ENCODE measurements at places on chromosomes 12 and 14. TPM values are rescaled to one million over a fixed set of nuclear protein-coding genes. Genes with fewer than 3 reads are reported as not detected.

Gene ADAMTS20
- not detected for total RNA-seq

Gene MRPS35
- 43.5 TPM for total RNA-seq

Gene LRRK2
- 30.9 TPM for total RNA-seq

Gene ZBTB42
- 3.5 TPM for total RNA-seq

GRCh38 chr14:75784314-75784686, 123.3 kb downstream of the TTLL5 start:
- H3K4me3 ChIP-seq: no peak overlapping the region
- H3K27me3 ChIP-seq: no peaks in the 10 kb centered on the region
- no peak for DNase-seq

DNA sequence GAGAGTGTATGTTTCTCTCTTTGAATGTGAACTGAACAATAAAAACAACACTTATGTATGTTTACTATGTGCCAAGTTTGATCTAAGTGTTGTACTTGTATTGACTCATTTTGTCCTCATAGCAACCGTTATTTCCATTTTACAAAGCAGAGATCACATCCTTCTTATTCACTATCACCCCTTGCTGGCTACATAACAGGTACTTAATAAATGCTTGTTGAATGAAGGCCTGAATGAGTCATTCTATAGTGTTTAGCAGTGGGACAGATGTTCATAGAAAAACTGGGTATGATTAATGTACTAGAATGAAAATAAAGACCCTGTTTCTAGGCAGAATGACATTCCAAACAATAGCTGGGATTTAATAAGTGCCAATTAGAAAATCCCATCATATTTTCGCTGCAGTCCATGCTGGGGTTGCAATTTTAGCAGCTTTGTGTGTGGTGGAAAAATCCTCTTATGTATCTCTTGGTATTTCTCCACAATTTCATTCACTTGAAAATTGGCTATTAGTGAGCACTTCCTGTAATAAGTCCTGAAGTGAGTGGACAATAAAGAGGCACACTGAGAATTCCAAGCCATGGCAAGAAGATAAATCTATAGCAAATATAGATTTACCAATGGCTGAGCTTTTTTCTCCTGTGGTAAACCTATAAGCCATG, 86.0 kb downstream of the FAR2 start:
- DNase-seq: no peak
- no peaks in the 10 kb centered on the region for H3K27me3 ChIP-seq
- no peaks in the 10 kb centered on the region for H3K36me3 ChIP-seq
- H3K27ac ChIP-seq: no peak overlapping the region

DNA sequence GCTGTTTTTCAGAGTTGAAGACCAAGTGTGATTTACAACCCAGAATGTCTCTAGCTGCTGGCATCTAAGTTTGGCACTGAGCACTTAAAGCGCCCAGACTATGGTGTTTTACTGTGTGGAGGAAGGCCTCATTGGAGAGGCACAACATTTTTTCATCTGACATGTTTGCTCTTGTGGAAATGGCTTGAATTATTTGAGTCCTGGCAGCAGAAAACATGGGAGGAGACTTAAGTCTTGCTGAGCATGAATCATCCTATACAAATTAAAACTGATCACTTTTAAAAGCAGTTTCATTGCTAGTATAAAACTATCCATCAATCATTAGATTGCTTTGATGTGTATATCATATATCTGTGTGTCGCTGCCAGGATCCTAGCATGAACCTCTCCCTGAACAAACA, 85.9 kb upstream of the REP15 start:
- no peaks in the 10 kb centered on the region for H3K36me3 ChIP-seq
- H3K27ac ChIP-seq: peak overlapping the region; percentile 58
- peak; percentile 37 for DNase-seq
- H3K4me3 ChIP-seq: no peak overlapping the region
- no peaks in the 10 kb centered on the region for H3K4me1 ChIP-seq

- no peaks in the 10 kb centered on the region for H3K36me3 ChIP-seq
- H3K4me1 ChIP-seq: no peaks in the 10 kb centered on the region
- H3K27me3 ChIP-seq: no peaks in the 10 kb centered on the region
- DNase-seq: no peak
- H3K27ac ChIP-seq: no peak overlapping the region
- H3K4me3 ChIP-seq: no peak overlapping the region
These were observed 12.5 kb downstream of the PRIMA1 start for GRCh38 chr14:93775744-93776143.

DNA sequence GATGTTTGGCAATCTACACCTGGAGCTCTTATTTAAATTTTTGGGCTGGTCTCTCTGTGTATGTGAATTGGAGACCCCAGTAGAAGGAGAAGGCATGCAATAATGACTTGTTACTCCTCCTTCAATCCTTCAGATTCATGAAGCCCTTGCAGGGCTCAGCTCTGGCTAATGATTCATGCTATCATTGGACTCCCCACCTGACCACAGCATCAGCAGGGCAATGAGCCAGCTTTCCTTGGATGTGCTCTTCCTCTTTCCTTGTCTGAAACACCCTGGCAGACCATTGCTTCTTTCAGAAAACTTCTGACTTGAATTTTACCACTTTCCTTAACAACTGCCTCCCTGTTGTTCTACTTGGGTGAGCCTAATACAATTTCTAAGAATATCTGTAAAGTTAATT, 1019.2 kb downstream of the AACS start:
- no peak overlapping the region for H3K27ac ChIP-seq
- no peaks in the 10 kb centered on the region for H3K27me3 ChIP-seq
- no peaks in the 10 kb centered on the region for H3K4me1 ChIP-seq
- H3K4me3 ChIP-seq: no peak overlapping the region
- DNase-seq: no peak
